Neural progenitor cell (in vitro differentiated cells): ENCODE measurements at places on chromosomes 2 and 18.
A peak's percentile ranks its signal among the peaks of the same experiment; 100 is the strongest.

DNA sequence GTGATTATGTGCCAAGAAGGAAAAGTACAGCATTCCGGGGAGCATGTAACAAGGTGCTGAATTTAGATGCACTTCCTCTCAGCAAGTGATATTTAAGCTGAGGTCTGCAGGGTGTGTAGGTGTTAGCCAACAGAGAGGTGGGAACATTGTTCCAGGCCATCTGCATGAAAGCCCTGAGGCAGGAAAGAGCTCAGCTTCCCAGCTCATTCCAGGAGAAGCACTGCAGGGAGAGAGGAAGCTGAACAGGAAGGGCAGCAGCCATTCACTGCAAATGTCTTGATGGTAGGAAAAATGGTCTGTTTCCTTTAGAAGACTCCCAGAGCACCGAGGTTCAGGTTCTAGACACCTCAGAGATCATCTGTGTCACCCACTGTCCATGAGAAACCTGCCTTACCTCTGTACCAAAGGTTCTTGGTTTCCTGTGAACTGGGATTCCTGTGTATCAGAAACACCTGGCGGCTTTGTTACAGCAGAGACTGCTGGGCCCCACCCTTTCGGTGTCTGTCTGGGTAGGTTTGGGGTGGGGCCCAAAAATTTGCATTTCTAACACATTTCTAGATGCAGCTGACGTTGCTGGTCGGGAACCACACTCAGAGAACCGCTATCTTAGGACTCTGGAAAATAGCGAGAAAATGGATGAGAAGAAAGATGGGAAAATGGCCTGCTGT lies 84.0 kb downstream of the RTN4 start:
- no peak overlapping the region for H3K4me3 ChIP-seq
- no peaks in the 10 kb centered on the region for H3K36me3 ChIP-seq
- DNase-seq, result no peak
- H3K4me1 ChIP-seq, result peaks cover 10% of the 10 kb centered on the region

GRCh38 chr2:112885506-112885902 lies 25.5 kb upstream of the IL37 start:
- H3K4me1 ChIP-seq, result no peaks in the 10 kb centered on the region
- no peaks in the 10 kb centered on the region for H3K36me3 ChIP-seq
- H3K4me3 ChIP-seq, result no peak overlapping the region
- no peak for DNase-seq

DNA sequence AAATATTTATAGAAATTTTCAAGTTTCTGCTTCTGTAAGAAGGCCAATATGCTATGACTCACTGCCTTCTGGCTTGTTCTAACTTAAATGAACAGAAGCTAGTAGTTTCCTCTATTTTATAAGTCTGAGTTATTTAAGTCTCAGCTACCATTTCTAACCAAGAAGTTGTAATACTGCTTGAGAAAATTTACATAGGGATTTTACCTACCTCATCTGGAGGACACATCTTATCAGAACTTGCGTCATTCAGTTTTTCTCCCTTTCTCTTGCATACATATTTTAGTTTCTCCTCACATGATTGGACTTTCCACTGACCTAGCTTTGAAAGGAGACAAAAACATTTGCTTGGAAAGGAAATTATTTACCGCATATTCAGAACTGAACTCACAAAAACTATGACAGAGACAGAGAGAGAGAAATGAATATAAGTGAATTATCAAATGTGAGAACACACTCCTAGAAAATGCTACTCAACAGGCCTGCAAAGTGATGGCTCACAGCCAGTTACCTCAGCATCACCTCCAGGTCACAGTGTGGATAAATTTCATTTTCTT lies 81.1 kb upstream of the CD302 start:
- no peaks in the 10 kb centered on the region for H3K27me3 ChIP-seq
- no peaks in the 10 kb centered on the region for H3K36me3 ChIP-seq
- DNase-seq, result no peak
- H3K27ac ChIP-seq, result no peak overlapping the region
- H3K4me3 ChIP-seq, result no peak overlapping the region

DNA sequence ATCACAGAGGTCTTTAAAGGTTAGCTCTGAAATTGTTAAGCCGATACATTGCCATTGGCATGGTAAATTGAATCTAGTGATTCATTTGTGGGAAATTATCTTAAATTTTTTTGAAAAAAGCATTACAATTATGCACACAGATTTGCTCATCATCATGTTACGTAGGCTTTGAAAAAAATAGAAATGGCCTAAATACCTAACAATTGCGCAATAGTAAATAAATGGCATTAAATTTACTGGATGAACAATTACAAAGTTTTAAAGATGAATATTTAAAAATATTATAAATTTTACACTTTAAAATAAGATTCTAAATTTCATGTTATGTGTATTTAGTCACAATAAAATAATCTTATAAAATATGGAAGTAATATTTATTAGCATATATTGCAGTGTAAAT lies 171.3 kb downstream of the RPRM start:
- no peaks in the 10 kb centered on the region for H3K27me3 ChIP-seq
- no peak overlapping the region for H3K4me3 ChIP-seq
- no peaks in the 10 kb centered on the region for H3K4me1 ChIP-seq
- no peak for DNase-seq
- no peaks in the 10 kb centered on the region for H3K36me3 ChIP-seq
- H3K27ac ChIP-seq, result no peak overlapping the region

GRCh38 chr2:220227266-220227920 lies 600.0 kb downstream of the SLC4A3 start:
- no peak overlapping the region for H3K4me3 ChIP-seq
- no peaks in the 10 kb centered on the region for H3K36me3 ChIP-seq
- no peak overlapping the region for H3K27ac ChIP-seq
- no peaks in the 10 kb centered on the region for H3K27me3 ChIP-seq
- peaks cover 10% of the 10 kb centered on the region for H3K4me1 ChIP-seq

DNA sequence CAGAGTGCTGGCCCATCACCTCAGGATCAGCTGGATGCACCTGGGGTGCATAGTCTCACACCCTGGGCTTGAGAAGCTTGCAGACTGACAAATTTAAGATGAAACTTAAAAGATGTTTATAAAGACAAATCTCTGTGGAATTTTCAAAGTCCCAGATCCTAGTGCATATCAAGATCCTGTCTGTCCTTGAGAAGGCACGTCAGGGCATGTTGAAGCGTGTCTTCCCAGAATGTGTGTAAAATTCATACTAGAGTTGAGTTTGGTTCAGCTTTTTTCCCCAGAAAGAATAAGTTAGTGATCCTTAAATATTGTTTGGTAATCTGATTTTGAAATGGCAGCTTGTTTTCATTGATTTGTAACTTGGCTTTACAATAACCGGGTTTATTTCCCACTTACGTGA lies 27.5 kb downstream of the INSIG2 start:
- no peak overlapping the region for H3K27ac ChIP-seq
- DNase-seq, result no peak
- no peaks in the 10 kb centered on the region for H3K4me1 ChIP-seq
- no peaks in the 10 kb centered on the region for H3K36me3 ChIP-seq
- no peak overlapping the region for H3K4me3 ChIP-seq

DNA sequence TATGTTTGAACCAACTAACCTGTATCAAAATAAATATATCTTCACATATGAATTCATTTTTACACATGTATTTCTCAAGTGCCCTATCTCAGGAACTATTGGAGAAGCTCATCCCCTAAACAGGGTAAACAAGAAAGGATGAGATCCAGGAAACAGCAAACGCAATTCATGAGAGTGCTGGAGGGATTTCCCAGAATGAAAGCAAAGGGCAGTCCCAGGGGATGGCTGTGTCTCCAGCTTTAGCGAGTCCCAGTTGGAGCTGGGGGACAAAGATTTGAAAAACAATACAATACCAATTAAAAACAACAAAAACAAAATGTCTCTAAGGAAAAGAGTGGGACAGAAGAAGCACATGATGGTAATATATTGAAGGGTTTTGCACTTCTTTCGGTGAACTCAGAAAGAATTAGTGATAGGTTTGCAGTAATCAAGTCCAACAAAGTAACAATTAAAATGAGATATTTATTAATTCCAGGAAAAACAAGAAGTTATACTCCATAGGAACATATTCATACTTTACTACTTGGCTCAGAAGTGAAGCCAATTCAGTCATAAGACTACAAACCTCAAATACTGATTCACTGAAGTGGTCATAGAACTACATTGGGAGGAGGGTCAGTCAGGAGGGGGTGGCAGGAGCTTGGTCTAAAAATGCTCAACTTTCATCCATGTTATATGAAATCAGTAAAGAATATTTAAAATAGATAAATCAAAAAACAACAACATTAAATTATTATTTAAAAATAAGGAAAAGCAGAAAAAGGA lies 73.1 kb upstream of the PDE1A start:
- no peak overlapping the region for H3K27ac ChIP-seq
- H3K27me3 ChIP-seq, result no peaks in the 10 kb centered on the region
- H3K4me3 ChIP-seq, result no peak overlapping the region
- peak; percentile 32 for DNase-seq
- H3K36me3 ChIP-seq, result no peaks in the 10 kb centered on the region

DNA sequence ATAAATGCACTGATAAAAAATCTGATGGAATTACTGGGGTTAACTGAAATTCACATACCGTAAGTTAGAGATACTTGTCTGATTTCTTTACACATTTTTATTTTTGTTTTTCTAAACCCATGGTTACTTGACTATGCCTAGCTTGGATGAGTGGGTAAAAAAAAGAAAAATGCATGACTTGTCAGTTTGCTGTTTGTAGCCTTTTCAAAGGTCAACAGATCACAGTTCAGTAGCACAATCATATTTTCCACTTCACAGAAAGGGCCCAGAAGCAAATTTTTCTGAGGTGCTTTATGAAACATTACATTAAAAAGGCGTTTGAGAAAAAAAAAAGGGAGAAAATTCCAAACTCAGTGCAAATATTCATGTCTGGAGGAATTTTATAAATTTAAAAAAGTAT lies 16.4 kb downstream of the SLC16A14 start:
- no peak for DNase-seq
- no peak overlapping the region for H3K27ac ChIP-seq

GRCh38 chr18:64589000-64589399 lies 440.1 kb upstream of the LINC00305 start:
- DNase-seq, result no peak
- H3K4me3 ChIP-seq, result no peak overlapping the region
- no peaks in the 10 kb centered on the region for H3K4me1 ChIP-seq
- no peaks in the 10 kb centered on the region for H3K36me3 ChIP-seq

- no peaks in the 10 kb centered on the region for H3K27me3 ChIP-seq
- DNase-seq, result peak; percentile 43
- no peak overlapping the region for H3K27ac ChIP-seq
- no peaks in the 10 kb centered on the region for H3K4me1 ChIP-seq
Measured at GRCh38 chr2:18117592-18117991, 239.1 kb downstream of the KCNS3 start.

- H3K36me3 ChIP-seq, result no peaks in the 10 kb centered on the region
- H3K27ac ChIP-seq, result no peak overlapping the region
- no peak overlapping the region for H3K4me3 ChIP-seq
- no peak for DNase-seq
- H3K27me3 ChIP-seq, result peaks cover 3% of the 10 kb centered on the region
Measured at GRCh38 chr2:157923598-157924217, 47.6 kb upstream of the ACVR1 start.

GRCh38 chr2:195488567-195488966 lies 168.5 kb upstream of the SLC39A10 start:
- no peak overlapping the region for H3K27ac ChIP-seq
- no peak overlapping the region for H3K4me3 ChIP-seq
- H3K27me3 ChIP-seq, result no peaks in the 10 kb centered on the region
- no peaks in the 10 kb centered on the region for H3K4me1 ChIP-seq
